Heart right ventricle (tissue), 16 donors: ENCODE measurements at places on chromosomes 7 and 10. TPM values are rescaled to one million over a fixed set of nuclear protein-coding genes. Genes with fewer than 3 reads are reported as not detected.
A peak's percentile ranks its signal among the peaks of the same experiment; 100 is the strongest.

The SPDYE11 gene
- total RNA-seq = not detected

The LIPA gene
- 14.5 TPM for total RNA-seq

The IDI2 gene
- 0.53 TPM for total RNA-seq

The ZNF804B gene
- not detected for total RNA-seq

The C10orf120 gene
- total RNA-seq = not detected

DNA sequence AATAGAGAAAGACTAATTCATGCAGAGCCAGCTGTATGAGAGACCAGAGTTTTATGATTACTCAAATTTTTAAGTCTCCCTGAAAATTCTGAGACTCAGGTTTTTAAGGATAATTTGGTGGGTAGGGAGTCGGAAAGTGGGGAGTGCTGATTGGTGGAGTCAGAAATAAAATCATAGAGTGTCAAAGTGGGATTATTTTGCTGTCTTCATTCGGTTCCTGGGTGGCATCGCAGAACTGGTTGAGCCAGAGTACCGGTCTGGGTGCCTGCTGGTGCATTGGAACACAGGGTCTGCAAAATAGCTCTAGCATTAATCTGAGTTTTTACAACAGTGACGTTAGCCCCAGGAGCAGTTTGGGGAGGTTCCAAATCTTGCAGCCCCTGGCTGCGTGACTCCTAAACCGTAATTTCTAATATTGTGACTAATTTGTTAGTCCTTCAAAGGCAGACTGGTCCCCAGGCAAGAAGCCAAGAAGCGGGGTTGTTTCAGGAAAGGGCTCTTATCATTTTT lies 32.4 kb downstream of the GPRIN2 start:
- DNase-seq = no peak

DNA sequence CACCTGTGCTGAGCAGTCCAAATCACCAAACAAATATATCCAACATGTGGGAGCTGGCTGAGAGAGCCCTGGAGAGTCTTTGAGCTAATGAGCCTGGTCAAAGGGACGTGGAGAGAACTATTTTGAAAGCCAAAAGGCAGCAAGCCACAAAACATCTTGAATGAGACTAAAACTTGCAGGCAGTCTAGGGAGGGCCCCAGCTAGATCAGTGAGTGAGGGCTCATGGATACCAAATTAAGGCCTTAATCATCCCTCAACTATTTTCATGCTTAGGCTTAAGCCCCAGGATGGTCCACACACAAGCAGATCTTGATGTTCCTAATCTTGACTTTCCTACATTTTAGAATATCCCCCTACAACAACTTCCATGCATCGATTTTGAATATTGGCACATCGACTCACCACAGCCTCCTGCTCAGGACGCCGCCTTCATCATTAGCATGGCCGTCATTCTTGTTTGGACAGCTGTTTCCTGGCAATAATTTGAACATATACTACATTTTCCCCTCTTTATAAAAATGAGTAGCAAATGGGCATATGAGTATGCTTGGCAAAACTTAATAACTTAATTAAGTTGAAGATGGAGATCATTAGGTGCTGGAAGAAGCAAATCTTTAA lies 86.9 kb upstream of the ADAM12 start:
- no peak for DNase-seq

GRCh38 chr7:21850531-21851285 lies 95.0 kb downstream of the CDCA7L start:
- DNase-seq = no peak

DNA sequence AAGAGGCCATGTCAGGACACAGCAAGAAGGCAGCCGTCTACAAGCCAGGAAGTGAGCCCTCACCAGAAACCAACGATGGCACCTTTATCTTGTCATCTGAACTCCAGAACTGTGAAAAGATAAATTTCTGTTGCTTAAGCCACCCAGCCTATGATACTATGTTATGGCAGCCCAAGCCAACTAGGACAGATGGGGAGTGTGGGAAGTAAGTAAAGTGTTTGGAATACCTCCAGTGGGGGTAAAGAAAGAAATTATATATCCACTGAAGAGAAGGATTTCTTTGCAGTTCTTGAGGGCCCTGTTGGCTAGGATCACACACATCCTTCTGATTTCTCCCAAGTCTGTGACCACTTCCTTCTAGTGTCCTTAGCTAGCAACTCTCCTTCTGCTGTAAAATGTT lies 384.4 kb downstream of the TNS3 start:
- DNase-seq = no peak

GRCh38 chr7:157224627-157225026 lies 85.9 kb downstream of the UBE3C start:
- no peak for DNase-seq

GRCh38 chr7:33824911-33825459 lies 80.4 kb upstream of the BMPER start:
- no peak for DNase-seq

DNA sequence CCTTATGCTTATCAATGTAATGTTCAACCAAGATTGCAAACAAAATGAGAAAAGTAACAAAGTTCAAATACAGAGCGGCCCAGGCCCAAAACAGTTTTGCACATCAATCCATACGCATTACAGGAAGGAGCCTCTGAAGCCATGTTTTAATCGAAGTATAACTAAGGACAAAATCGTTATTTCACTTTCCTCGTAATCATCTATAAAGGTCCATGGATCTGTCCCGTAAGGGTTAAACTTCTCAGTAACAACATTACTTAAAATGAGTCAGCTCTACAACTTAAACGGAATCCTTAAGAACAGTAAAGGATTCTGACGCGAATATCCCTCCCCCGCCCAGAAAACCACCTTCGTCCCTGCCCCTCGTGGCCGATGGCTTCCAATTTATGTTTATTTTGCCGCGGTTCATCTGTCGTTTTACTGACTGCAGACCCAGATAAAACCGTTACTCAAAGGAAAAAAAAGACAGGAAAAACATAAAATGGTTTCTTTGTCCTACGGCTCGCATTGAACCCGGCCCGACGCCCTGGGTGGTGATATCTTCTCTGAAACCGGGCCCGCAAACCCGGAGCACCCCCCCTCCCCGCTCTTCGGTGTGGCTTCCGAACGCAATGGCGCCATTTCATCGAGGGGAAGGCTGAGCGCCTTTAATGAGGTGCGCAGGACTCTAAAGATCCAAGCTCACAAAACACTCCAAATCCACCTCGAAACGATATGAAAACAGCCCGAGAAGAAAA lies 1.1 kb downstream of the HNRNPA2B1 start:
- peak; percentile 64 for DNase-seq

DNA sequence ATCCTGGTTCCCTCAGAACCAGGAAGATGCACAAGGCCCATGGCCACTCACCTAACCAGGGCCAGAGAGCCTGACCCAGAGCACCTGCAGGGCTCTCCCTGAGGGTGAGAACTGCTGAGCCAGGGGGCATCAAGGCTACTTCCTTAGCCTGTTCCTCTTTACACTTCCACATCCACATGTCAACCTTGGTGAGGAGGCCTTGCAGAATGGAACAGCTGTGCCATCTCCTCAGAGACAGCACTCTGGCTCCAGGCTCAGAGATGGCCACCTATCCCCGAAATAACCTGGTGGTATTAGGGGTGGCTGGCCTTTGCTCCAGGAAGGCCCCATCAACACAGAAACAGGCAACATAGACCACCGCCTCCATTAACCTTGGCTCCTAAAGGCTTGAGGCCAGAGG lies 473.0 kb downstream of the RPS24 start:
- DNase-seq = no peak

GRCh38 chr7:146028251-146028750 lies 88.3 kb upstream of the CNTNAP2 start:
- DNase-seq = no peak
